ENCODE measurements at places on chromosomes 4 and X. TPM values are rescaled to one million over a fixed set of nuclear protein-coding genes. Genes with fewer than 3 reads are reported as not detected.

Gene KLHL13
- total RNA-seq = 0.82 TPM

Gene RNF128
- total RNA-seq = 5.0 TPM

Gene CNOT6L
- total RNA-seq = 18.3 TPM

DNA sequence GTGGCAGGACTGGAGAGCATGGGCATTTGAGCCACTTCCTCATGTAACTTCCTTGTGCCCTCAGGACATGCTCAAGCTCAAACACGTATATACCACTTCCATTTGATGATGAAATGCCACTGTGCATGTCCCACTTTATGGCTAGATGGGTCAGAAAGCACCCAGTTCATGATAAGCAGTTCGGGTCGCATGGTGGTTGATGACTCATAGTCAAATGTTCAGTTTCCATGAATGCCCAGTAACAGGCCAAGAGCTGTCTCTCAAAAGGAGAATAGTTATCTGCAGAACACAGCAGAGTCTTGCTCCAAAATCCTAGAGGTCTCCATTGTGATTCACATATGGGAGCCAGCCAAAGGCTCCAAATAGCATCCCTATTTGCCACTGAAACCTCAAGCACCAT lies 48.9 kb upstream of the SPIN3 start:
- H3K4me3 ChIP-seq = no peak overlapping the region
- no peak for DNase-seq
- no peaks in the 10 kb centered on the region for H3K4me1 ChIP-seq

GRCh38 chr4:71185037-71185436 lies 153.8 kb upstream of the SLC4A4 start:
- peaks cover 23% of the 10 kb centered on the region for H3K27me3 ChIP-seq
- DNase-seq = no peak
- no peak overlapping the region for H3K4me3 ChIP-seq
- H3K36me3 ChIP-seq = no peaks in the 10 kb centered on the region
- H3K27ac ChIP-seq = no peak overlapping the region

DNA sequence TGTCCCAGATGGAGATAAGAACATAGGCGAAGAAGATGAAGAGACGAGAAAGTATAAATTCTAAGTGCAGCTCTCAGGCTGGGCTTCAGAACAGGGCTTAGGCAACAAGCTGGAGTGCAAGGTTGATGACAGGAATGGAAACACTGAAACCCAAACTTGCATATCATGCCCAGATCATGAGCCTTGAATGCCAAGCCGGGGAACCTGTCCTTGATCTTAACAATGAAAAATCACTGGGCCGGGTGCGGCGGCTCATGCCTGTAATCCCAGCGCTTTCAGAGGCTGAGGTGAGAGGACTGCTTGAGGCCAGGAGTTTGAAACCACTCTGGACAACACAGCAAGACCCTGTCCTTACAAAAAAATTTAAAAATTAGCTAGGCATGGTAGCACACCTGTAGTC lies 17.2 kb downstream of the AFAP1 start:
- no peak overlapping the region for H3K4me3 ChIP-seq
- no peaks in the 10 kb centered on the region for H3K27me3 ChIP-seq
- DNase-seq = no peak

- no peaks in the 10 kb centered on the region for H3K4me1 ChIP-seq
- H3K4me3 ChIP-seq = no peak overlapping the region
- no peaks in the 10 kb centered on the region for H3K27me3 ChIP-seq
- DNase-seq = no peak
- no peak overlapping the region for H3K27ac ChIP-seq
- H3K36me3 ChIP-seq = no peaks in the 10 kb centered on the region
Measured at GRCh38 chr4:138052806-138053632, 189.1 kb downstream of the SLC7A11 start.

Measured in Panc1 (cell line).